Activated T-cell treated with anti-CD3 and anti-CD28 coated beads, Interleukin-2, amount 50 U/mL, for 48 hours (primary cell): ENCODE measurements at places on chromosomes 7 and 10.
A peak's percentile ranks its signal among the peaks of the same experiment; 100 is the strongest.

GRCh38 chr10:5165738-5166137, 19.2 kb downstream of the AKR1C8 start:
- no peak for DNase-seq

GRCh38 chr10:112304267-112304859, 21.2 kb downstream of the TECTB start:
- no peak for DNase-seq

GRCh38 chr7:128878226-128879105, 15.8 kb downstream of the ATP6V1F start:
- no peak for DNase-seq

- DNase-seq = peak; percentile 65
Observed at GRCh38 chr10:132904814-132905649, 37.3 kb downstream of the CFAP46 start.

- no peak for DNase-seq
Observed at GRCh38 chr7:37107047-37107750, 341.5 kb downstream of the ELMO1 start.

- no peak for DNase-seq
Observed at GRCh38 chr7:1748839-1749173, 78.7 kb downstream of the ELFN1 start.

- no peak for DNase-seq
Observed at GRCh38 chr7:23268746-23269145, 22.2 kb downstream of the GPNMB start.

GRCh38 chr7:31053986-31054385, 1.9 kb downstream of the ADCYAP1R1 start:
- no peak for DNase-seq

GRCh38 chr10:77001206-77001605, 636.4 kb downstream of the KCNMA1 start:
- no peak for DNase-seq

DNA sequence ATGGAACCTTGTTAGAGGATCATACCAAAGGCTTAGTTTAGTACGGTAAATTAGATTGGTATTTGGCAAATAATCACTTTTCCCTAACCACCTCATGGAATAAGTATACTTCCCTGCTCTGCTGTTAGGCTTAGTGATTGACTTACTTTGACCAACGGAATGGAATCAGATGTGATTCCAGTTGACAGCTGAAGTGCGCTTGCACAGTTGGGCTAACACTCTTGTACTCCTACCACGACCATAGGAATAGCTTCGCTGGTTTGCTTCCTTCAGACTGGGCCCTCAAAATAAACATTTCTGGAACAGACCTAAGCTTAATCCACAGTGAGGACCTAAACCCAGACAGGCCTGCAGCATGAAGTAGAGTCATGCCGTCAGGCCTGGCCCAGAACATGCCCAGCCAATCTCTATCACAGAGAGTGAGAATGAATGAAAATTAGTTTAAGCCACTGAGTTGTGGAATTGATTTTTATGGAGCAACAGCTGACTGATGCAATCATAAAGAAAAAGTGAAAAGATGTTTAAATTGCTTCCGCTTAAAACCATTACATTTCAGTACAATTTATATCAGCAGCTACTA, 122.3 kb downstream of the DOCK4 start:
- no peak for DNase-seq

DNA sequence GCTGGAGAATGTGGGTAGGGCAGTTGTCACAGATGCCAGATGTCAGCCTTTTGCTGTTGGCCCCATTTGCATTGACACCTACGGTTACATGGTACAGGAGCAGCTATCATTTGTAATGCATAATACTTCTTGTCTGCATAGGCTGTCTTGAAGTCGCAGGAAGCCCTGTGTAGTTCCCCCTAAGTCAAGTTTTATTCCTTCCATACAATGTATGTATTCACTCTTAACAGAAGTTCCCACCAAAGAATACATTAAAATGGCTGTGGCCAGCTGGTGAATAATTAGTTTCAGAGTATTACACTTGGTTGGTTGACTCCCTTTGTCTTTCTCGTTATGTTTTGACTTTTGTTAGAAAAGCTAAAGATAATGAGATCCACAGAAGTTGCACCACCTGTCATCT, 1169.0 kb downstream of the REEP3 start:
- no peak for DNase-seq

DNA sequence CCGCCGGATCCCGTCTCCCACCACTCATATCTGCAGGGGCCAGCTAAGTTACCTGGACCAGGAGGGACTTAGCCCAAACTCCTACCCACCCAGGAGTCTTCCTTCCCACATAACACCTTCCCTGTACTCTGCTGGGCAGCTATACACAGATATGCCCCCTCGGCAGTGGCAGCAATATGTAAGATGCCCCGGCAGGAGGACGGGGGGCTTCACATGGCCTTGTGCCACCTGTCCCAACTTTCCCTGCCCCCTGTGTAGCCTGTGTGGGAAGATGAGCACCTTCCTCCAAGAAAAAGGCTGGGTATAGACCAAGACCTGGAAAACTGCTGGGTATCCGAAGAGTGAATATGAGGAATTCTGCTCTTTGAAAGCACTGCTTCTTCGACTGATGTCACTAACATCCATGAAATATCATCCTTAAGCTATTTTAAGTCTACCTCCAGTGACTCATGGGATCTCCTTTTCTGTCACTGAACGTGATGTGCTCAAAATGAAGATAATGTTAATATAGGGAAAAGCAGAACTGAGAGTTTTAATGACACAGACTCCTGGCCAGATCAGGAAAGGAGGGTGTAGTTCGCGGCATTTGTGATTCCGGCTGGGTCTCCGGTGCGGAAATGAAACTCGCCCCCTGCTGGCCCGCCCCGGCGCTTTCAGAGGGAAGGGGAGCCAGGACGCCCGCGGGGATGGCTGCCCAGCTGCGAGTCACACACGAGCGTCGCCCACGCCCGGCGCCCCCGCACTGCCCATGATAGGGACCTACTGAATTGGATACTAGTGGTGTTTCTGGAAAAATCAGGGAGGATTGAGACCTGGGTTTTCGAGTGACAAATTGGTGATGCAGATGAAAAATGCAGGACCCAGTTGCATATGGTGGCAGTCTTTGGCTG, 256.9 kb upstream of the NFE2L3 start:
- peak; percentile 77 for DNase-seq

GRCh38 chr7:55005241-55005851, 13.5 kb upstream of the EGFR start:
- DNase-seq = no peak

- peak; percentile 41 for DNase-seq
Observed at GRCh38 chr10:32982911-32983909, 25.2 kb upstream of the ITGB1 start.

GRCh38 chr10:121681997-121682687, 83.9 kb upstream of the FGFR2 start:
- DNase-seq = no peak

GRCh38 chr10:21501091-21501490, 24.4 kb downstream of the SKIDA1 start:
- no peak for DNase-seq
